ENCODE measurements at places on chromosomes 11 and 22. TPM values are rescaled to one million over a fixed set of nuclear protein-coding genes. Genes with fewer than 3 reads are reported as not detected.

The SLCO2B1 gene
- total RNA-seq = 7.6 TPM

The PRAME gene
- total RNA-seq = 0.45 TPM

The LDHAL6A gene
- not detected for total RNA-seq

The DDI1 gene
- not detected for total RNA-seq

The KRTAP5-8 gene
- not detected for total RNA-seq

The PVALB gene
- total RNA-seq = not detected

The MRPL21 gene
- total RNA-seq = 128 TPM

The LARGE2 gene
- 10.0 TPM for total RNA-seq

The DAGLA gene
- total RNA-seq = 3.9 TPM

The GAL gene
- not detected for total RNA-seq

The NXPE4 gene
- not detected for total RNA-seq

The KRTAP5-9 gene
- not detected for total RNA-seq

The SOX6 gene
- 11.1 TPM for total RNA-seq

The APOBEC3B gene
- 13.9 TPM for total RNA-seq

The RBMXL2 gene
- not detected for total RNA-seq

The TPBGL gene
- total RNA-seq = not detected

The SLC25A17 gene
- 24.0 TPM for total RNA-seq

The CRYBA4 gene
- total RNA-seq = not detected

The SMCO4 gene
- 28.5 TPM for total RNA-seq

The LRRC75B gene
- total RNA-seq = 11.8 TPM

Data from HepG2 (cell line).